ENCODE measurements at places on chromosomes 2 and 18.

- DNase-seq = no peak
Observed at GRCh38 chr2:196168181-196168580, 3.2 kb downstream of the STK17B start.

DNA sequence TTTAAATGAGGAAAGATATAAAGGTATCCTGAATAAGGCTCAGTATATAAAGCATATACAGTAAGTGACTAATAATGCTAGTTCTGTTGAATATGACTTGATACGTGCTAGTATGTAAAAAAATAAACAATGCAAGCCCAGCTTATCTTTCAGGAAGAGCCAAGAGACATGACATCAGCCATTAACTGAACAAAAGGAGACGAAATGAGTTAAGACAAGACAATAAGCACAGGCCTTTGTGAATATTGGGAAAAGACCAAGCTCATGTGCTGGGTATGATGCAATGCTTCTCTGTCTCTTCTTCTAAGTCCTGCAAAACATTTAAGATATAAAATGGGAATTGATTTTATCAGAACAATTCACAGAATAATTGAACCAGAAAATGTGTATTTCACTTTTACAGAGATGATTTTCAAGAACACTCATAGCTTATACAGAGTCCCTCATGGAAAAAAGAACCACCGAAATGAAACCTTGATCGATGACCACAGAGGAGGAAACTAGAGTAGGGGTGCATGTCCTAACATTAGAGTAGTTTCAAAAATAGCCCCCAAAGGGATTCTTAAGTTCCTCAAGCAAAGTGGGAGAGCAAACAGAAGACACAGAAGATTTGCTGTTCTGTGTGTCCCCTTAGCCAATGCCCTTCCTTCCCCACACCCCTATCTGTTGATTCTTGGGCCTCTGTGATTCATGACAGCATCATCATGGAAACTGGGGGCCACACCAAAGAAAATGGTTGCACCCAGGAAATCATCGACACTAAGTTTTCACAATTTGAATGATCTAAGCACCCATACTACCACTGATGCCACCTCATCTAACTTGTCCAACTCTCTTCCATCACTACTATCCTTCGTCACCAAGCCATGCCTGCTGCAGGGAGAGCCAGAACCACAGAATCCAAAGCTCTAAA lies 68.0 kb upstream of the CRIM1 start:
- DNase-seq = no peak

- DNase-seq = no peak
Observed at GRCh38 chr2:144705328-144706245, 185.7 kb upstream of the ZEB2 start.

GRCh38 chr2:19187323-19188020 lies 171.0 kb downstream of the OSR1 start:
- peak; percentile 37 for DNase-seq

DNA sequence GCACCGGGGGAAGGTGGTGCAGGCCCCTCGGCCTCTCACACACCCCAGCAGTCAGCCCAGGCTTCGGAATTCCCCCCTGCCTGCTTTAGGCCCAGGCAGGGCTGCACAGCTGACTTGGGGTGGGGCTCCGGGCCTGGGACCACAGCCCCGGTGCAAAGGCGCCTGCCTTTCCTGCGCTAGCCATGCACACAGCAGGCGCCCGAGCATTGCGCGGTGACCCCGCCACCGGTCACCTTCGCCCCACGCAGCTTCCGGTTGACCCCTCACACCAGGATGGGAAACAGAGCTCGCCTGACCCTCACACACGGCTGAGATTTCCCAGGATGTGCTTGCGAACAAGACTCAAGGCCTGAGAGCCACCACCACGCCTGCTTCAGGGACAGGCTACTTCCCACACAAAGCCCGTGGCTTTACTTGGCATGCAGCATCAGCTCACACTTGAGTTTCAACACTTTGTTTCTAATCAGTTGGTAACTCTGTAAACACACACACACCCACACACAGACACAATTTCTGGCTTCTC lies 46.0 kb downstream of the SLC66A2 start:
- no peak for DNase-seq

DNA sequence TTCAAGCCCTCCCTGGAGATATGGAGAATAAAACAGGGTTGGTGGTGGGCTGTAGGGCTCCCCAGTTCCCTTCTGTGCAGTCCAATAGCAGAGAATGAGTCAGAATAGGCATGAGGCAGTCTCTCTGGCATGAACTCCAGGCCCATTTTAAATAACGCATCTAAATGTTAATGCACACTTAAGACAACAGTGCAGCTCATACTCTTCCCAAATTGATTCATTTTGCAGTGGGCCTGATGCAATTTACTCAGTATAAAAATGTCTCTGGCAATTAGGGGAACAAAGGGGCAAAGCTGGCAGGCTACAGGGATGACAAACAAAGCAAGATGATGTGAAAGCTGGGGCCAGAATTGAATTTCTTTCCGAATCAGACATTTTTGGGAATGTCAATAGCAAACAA lies 402.8 kb downstream of the CLIP4 start:
- no peak for DNase-seq

DNA sequence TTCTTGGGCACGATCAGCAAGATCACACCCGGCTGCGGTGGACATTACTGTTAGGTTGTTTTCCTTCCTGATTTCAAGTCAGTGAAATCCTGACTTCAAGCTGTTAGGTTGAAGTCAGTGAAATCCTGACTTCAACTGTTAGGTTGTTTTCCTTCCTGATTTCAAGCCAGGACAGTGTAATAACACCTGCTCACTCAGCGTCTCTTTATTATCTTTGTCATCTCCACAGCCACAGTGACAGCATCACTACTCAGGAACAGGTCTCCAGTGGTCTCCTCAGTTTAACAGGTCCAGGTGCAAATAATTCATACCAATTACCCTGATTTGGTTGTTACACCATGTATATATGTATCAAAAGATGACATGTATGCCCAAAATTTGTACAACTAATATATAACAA lies 208.1 kb upstream of the REG3G start:
- DNase-seq = no peak

DNA sequence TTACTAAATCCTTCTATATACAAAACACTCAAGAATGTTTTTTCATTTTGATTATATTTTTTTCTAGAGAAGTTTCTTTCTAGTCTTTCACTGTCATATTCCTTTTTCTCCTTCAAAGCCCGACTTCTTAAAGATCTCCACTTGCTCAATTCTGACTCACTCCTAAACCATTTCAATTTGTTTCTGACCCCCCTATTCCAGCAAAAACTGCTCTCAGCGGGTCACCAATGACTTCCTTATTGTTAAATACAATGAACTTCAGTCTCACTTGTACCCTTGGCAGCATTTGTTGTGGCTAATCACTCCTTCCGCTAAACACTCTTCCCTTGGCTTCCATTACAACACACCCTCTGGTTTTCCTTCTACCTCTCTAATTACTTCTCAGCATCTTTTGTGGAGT lies 111.1 kb upstream of the RBBP8 start:
- peak; percentile 6 for DNase-seq

DNA sequence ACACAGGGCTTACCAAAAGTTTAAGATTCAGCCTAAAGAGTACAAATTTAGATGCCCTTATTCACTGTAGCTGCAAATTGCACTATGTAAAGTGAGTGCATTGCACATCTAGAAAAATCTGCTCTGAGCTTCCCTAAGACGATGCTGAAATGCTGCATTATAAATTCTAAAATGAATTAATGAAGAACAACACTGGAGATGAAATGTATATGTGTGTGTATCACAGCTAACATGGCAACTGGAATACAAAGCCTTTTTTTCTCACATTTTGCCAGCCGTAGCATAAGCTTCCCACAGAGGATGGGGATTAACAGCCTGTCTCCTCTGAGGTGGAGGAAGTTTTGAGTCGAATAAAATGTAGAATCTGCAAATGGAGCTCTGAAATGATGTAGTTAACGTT lies 338.3 kb upstream of the ZEB2 start:
- no peak for DNase-seq

DNA sequence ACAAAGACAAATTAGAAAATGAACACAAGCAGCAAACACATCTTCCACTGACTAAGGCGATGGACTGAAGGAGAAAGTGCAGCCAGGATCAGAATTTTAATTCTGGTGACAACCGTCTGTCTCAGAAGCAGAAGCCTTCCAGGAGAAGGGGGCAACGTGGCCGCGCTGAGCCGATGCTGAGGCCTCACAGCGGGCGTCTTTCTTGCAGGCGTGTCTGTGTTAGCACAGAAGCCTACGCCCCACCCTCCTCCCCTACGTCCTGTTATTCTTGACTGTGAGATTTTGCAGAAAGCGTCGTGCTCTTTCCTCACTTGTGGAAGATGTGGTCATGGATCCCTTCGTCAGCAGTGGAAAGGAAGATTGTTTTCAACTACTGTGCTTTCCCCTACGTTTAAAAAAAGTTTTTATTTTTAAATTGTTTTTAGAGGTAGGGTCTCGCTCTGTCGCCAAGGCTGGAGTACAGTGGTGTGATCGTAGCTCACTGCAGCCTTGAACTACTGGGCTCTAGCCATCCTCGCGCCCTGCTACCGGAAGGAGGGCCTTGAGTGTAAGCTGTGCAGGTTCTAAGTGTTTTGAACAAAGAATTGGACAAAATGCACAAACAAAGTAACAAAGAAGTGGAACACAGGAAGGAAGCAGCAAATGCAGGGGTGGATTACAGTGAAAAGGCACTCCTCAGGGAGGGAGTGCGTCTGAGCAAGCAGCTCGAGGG lies 422.0 kb downstream of the GALR1 start:
- no peak for DNase-seq
